ENCODE measurements at places on chromosomes 16 and 17. TPM values are rescaled to one million over a fixed set of nuclear protein-coding genes. Genes with fewer than 3 reads are reported as not detected.

Gene TUBB3
- total RNA-seq = 599 TPM

Gene NPIPB6
- total RNA-seq = not detected

Gene INCA1
- total RNA-seq = 2.2 TPM

Gene NAA60
- total RNA-seq = 30.7 TPM

Gene MRPS23
- total RNA-seq = 26.1 TPM

Gene ATP6V0D1
- total RNA-seq = 157 TPM

Gene PROCA1
- total RNA-seq = 0.58 TPM

- no peak for DNase-seq
Measured at GRCh38 chr17:72255481-72255880, 134.7 kb downstream of the SOX9 start.

DNA sequence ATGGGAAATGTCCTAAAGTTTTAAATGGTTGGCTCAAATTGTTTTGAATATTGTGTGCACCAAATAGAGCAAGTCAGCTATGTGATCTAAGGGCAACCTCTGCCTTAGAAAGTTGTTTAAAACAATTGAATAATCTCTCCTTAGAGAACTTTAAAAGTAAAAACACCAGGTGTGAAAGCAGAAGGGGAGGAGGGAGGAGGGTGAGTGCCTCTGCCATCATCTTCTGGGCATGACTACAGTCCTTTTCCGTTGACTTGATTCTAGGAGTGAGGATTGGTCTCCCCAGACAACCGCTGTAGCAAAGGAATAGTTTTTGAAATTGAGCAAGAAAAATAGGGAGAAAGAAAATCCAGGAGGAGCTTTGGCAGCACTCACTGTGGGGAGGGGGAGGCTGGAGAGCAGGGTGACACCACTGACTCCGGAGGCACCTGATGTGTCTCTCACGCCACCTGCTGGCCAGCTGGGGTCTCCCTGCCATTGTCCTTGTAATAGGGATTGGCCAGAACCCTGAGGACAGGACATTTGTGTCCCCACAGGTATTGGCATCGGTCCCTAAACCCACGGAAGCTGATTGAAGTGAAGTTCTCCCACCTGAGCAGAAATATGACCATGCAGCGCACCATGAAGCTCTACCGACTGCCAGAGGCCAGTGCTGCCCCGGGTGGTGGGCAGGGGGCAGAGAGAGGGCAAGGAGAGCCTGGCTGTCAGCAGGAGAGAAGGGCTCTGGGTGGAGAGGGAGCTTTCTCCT lies 33.3 kb downstream of the PLCD3 start:
- DNase-seq = no peak

GRCh38 chr17:65261682-65262636 lies 124.8 kb downstream of the RGS9 start:
- DNase-seq = no peak

DNA sequence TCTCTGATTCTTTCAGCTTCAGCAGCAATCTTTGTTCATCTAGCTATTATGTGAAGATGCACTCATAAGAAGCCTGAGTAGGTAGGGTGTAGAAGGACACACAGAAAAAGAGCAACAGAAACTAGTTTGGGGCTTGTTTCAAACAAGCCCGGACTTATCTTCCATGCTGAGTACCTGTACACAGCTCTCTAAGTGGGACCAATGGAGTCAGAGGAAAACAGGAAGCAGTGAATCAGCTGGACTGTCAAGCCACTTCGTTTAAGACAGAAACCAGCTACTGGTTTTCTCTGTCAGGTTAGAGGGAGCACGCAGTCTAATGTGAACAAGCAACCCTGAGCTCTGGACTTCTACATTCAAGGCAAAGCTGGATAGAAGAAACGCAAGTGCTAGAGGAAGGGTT lies 16.0 kb downstream of the MAP2K6 start:
- DNase-seq = no peak

DNA sequence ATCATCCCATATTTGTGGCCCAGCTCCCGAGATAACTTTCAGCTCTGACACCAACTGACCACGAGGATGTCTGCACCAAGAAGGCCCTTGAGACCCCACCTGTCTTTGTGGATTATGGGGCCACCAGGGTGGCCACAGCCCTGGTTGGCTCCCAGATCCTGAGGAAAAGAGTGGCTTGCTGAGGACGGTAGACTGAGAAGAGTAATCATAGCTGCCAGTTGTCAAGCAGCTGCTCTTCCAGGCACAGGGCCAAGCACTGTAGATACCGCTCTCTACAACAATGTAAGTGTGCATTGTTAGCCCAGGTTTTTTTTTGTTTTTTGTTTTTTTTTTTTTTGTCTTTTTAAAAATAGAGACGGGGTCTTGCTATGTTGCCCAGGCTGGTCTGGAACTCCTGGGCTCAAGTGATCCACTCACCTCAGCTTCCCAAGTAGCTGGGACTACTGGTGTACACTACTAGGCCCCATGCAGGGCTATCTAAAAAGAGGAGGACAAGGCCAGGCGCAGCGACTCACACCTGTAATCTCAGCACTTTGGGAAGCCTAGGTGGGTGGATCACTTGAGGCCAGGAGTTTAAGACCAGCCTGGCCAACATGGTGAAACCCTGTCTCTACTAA lies 9.6 kb downstream of the ZNF205 start:
- DNase-seq = no peak

DNA sequence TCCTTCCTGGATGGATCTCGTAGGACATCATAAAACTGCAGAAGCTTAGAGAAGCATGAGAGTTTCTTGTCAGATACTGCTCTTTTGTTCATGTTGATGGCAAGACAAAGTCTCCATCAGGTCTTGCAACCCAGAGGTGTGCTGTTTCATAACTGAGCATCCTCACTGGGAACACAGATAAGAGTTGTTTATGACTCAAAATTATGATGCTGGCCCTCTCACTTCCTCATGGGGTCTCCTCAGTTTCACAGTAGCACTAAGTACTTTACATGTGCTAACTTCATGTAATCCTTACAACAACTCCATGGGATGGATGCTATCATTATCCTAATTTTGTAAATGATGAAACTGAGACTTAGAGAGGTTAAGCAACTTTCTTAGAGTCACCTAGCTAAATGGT lies 14.4 kb downstream of the SCPEP1 start:
- DNase-seq = no peak

DNA sequence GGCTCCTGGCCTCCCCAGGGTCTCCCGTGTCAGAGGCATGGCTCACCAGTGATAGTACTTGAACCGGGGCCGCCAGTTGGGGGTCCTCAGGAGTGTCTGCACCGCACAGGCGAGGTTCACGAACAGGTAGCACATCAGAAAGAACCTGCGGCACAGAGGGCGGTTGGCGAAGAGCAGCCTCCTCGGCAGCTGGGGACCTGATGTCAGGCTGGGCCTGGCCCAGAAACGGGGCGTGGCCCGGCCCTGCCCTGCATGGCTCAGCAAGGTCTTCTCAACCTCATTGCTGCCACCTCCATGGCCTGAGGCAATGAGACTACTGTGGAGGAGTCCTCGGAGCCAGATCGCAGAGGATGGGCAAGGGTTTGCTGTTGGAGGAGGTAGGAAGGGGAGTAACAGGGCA lies 4.1 kb upstream of the LCAT start:
- no peak for DNase-seq

DNA sequence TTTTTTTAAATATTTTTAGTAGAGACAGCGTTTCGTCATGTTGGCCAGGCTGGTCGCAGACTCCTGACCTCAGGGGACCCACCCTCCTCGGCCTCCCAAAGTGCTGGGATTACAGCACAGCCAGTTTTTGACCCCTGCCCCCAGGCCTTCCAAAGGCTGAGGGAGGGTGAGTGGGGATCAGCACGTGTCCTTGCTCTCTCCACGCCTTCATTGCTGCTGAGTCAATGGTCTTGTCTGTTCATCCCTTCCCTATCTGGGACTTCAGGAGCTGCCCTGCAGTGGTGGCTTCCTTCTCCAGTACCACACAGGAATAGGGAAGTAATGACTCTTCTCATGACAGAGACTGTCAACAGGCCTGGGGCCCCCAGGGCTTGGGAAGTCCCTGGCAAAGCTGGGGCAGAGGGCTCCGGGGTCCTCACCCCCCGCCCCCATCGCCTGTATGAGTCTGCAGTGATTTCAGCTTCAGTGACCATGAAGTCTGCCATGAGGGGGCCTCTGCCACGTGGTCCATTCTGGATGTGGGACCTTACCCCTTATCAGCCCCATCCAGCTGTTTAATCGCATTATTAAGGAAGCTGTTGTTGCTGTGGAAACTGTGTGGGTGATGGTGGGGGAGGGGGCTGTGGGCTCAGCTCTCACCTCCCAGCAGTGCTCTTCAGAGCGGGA lies 6.1 kb downstream of the ABCC3 start:
- no peak for DNase-seq

GRCh38 chr17:16287563-16288027 lies 65.7 kb downstream of the CENPV start:
- no peak for DNase-seq

- DNase-seq = no peak
Measured at GRCh38 chr16:88067530-88068411, 116.5 kb downstream of the BANP start.

DNA sequence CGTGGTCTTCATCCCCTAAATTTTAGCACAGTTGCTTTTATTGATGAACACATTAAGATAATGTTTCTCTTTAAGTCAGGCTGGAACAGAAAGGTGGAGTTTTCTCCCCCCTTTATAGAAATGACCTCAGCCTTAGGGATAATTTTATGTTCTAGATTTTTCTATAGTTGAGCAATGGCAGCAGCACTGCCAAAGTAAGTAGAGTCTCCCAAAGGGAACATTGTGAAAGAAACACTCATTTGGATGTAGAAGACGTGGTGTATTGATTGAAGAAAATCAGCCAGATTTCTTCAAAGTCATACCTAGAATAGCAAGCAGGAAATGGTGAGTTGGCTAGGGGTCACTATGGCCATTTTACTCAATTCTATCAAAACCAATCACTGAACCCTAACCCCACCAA lies 122.5 kb downstream of the DNAH9 start:
- no peak for DNase-seq

- no peak for DNase-seq
Measured at GRCh38 chr17:82932518-82933310, 92.9 kb upstream of the ZNF750 start.

DNA sequence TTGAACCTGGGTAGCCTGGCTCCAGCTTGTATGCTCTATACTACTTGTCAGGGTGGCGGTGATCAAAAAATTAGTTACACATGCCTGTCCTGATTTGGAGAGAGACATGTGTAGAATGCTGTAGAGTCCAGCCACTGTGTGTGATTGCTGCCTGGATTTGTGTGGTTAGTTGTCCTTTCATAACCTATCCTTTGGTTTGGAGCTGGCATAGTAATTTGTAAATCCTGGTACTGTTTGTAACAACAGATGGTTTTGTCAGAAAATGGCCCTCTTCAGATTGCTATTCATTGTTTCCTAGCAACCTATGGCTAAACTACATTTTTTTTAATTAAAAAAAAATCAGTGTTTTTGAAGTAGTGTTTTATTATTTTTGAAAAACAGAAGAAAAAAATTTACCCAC lies 30.5 kb downstream of the ETV4 start:
- no peak for DNase-seq

- no peak for DNase-seq
Measured at GRCh38 chr17:12592941-12593340, 72.7 kb upstream of the MYOCD start.

GRCh38 chr16:47599512-47599911 lies 138.4 kb downstream of the PHKB start:
- no peak for DNase-seq
